Umbilical cord (tissue), 2 donors: ENCODE measurements at places on chromosomes 5 and 9.
A peak's percentile ranks its signal among the peaks of the same experiment; 100 is the strongest.

DNA sequence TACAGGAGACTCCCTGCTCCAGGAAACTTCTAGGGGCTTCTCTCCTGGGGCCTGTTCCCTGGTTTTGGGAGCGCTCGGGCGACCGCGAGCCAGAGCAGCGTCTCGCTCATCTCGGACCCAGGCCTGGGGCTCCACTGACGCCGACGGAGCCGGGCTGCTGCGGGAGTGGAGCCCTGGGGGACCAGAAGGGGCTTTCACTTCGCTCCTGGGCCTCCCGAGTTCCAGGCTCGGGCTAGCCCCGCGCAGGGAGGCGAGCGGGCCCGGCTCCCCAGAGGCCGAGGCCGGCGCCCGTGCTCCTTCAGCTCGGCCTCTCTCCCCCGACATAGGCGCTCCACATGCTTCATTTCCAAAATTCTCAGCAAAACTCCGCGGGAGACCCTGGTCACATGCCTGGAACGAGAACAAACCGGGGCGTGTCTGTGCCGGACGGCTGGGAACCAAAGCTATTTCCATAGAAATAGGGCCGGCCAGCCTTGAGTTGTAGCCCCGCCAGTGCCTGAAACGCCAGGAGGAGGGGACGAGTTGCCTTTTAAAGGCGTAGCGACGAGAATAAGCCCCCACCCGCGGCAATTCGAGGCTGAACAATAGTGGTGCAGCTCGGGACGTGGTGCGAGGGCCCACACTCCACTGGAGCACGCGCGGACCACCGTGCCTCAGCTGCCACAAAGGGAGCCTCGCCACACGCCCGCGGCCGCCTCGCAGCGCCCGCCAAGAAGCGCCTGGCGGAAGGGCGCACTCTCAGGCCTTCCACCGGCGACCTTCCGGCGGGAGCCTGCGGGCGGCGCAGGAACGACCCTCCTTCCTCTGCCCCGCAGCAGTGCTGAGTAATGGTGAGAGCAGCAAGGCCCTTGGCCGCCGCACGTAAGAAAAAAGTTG is 1.1 kb upstream of the G3BP1 start:
- DNase-seq: peak; percentile 88

DNA sequence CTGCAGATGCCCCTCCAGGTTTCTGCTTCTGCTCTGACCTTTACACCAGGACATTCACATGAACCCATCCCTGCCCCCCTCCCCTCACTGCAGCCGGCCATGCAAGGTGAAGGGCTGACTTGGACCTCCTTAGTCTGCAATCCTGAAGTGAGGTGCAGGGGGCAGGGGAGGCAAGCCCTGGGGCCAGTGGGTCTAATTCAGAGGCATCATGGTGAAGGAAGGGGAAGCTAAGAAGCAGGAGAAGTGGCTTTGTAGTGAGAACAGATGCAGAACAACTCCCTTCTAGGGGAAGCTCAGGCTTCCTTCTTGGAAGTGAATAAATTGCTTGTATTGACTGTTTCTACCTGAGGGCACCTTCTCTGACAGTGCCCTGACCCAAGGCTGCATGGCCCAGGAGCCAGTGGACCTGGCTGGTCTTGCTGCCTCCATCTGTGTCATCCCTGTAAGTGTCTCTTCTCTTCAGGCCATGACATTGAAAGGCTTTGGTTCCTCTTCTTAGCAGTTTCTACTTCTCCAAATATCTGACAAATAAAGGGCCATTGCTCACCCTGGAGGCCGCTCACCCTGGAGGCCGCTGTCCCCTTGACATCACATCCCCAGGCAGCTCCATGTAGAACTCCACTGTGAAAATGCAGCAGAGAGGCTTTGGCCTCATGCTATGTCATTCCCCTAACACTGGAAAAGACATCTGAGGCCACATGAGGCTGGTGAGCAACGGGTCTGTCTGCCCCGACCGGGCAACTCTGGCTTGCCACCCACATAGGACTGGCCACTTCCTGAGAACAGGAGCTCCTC is 55.3 kb downstream of the GADD45G start:
- DNase-seq: no peak

DNA sequence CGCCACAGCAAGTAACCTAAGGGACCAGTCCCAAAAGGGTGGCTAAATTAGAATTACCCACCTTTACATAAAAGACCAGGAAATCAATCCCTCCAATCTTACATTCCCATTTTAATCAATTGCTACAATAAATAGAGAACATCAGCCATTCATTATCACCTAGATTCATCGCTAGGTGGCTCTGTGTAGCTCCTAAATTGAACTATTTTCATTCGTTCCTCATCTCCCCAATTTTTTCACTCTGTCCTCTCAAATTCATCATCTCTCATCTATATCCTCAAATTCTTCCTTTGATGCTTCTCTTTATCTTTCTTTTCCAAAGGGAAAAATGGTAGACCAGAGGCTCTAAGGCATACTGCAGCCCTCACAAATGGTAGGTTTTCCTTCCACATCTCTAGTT is 108.2 kb upstream of the TNC start:
- DNase-seq: no peak

DNA sequence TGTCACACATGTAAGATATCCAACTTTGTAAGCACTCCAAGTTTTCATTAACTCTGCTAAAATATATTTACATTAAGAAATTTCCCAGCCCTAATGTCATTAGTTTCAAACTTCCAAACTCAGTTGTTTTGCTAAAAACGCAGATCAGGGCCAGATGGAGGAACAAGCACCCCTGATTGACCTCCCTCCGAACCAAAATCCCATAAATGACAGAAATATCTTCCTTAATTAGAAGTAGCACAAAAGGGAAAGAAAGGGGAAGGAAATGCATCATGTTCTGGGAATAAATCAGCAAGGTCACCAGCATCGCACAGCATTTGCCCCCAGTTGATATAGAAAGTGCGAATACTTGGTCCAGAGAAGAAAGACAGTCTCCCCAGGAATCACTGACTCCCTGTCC is 61.4 kb upstream of the RUFY1 start:
- DNase-seq: no peak

DNA sequence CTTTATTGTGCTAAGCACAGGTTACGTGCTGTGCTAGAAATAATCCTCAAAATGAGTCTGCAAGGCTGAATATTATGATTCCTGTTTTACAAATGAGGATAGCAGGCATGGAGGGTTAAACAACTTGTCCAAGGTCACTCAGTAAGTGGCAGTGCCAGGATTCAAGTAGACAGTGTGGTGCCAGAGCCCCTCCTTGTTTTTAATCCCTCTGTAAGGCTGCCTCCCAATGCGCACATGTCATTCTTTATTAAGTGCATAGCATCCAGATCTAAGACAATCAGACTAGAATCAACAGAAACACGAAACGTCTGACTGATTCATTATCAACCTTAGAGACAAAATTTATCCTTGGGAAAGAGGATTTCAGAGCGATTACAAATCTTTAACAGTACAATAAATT is 199.6 kb downstream of the SMARCA2 start:
- DNase-seq: no peak

GRCh38 chr9:137313326-137313936 is 11.4 kb upstream of the NRARP start:
- no peak for DNase-seq

DNA sequence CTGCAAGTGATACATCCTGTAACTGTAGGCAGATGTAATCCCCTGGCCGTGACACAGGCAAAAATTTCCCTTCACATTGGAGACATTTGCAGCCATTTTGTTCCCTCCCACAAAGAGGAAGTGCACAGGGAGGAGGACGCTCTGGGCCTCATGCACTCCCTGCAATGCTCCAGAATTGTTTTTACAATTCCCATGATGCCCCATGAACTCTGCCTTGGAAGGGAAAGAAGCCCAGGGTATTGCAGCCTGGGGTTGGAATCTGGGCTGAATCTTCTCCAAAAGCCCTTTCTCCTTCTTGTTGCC is 491.7 kb downstream of the CCDC171 start:
- peak; percentile 23 for DNase-seq

DNA sequence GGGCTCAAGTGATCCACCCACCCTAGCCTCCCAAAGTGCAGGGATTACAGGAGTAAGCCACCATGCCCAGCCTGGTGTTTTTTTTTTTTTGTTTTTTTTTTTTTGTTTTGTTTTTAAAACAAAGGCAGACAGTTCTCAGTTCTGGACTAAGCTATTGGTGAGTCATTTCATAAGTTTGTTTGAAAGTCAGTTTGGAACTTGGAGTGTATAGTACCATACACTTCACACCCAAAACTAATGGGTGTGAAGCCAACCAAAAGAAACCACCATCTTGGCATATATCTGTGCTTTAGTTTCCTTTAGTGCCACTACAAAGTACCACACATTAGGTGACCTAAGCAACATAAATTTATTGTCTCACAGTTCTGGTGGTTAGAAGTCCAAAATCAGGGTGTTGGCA is 13.4 kb downstream of the MAST4 start:
- DNase-seq: no peak

DNA sequence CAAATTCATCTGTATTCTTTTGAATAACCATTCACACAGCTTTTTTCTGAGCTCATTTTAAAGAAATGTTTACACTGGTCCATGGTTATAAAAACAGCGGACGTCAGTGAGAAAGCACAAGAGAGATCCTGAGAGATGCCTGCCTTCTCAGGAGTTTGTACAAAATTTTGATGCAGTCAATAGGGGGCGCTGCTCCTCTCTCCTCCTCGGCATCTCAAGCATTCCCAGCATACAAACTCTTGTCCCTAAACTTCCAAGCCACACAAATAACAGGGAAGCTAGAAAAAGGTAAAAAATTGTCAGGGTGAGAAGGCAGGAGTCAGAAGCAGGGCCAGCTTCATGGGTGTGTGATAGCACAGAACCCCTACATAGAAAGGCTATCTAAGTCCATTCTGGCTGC is 11.2 kb upstream of the CCDC152 start:
- no peak for DNase-seq

GRCh38 chr5:132468656-132469379 is 21.8 kb downstream of the IRF1 start:
- no peak for DNase-seq

DNA sequence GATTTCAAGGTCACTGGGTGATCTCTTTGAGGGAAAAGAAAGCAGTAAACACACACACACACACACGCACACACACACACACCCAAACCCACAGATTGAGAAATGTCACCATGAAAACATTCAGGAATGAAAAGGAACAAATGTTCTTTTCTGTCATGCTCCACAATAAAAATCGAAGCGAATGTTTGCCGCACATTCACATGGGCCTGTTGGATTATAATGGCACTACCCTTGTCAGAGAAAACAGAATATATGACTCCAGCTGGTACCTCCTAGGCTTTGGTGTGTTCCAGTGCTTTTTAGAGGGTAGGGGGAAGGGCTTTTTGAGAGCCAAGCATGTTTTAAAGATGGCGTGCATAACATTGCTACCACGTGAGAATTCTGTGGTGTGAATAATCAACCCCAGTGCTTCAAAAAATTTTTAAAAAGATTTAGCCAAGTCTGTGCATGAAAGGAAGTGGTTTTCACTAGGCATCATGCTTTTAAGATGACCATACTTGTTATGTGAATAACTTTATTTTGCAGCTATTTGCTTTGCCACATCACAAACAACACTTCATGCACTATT is 120.8 kb upstream of the ZNF608 start:
- no peak for DNase-seq

DNA sequence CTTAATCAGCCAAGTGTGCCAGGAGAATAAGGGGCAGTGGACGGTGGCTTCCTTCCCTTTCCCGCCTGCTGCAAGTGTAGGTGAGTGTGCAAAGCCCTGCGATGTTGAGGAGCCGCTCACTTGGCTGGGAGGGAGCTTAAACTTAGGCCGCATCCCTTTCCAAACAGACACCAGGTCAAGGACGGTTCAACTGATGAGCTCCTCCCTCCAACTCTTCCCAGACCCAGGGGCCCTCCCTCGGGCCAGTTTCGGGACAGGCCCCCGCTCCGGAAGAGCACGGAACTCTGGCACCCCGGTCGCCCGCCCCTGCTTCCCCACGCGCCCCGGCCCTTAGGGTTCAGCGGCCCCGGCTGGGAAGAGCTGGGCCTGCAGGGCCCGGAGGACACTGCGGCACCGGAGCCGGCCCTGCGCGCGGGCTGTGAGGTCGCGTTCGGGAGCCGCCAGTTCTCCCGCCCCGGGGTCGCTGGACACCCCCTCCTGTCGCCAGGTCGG is 481 bp downstream of the MRPL36 start:
- peak; percentile 18 for DNase-seq

GRCh38 chr5:81762401-81762800 is 11.5 kb upstream of the SSBP2 start:
- no peak for DNase-seq

DNA sequence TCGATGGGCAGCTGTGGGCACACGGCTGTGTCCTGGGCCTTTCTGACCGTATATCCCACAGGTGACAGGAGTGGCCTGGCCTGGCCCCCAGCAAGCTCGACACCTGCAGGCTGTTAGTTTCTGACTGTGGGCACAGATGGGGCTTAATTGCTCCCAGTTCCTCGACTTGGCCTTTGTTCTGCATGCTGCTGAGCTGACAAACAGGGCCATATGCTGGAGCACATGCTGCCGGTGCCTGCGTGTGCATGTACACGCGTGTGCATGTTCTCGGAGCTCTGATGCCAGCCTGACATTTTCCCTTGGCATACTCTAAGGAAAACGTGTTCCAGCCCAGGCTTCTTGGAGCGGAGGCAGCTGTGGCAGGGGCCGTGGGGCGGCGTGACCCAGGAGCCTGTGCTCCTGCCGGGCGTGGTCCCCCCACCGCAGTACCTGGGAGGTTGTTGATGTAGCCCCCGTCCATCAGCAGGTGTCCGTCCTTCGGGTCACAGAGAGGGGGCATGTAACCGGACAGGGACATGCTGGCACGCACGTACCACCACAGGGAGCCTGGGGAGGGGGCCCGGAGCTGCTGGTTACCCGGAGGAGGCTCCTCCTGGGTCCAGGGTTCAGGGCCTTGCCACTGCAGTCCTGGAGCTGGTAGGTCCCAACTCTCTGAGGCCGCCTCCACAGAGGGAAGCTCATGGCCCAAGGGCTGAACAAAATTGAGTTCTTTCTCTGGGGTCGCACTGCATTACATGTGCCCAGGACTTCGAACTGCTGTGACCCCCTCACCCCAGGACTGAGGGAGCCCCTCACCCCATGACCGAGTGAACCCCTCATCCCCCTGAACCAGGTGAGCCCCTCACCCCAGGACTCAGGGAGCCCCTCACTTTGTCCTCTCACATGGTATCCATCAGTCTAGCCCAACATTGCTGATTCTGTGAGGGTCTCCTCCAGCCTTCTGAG is 4.1 kb upstream of the NSMF start:
- no peak for DNase-seq

DNA sequence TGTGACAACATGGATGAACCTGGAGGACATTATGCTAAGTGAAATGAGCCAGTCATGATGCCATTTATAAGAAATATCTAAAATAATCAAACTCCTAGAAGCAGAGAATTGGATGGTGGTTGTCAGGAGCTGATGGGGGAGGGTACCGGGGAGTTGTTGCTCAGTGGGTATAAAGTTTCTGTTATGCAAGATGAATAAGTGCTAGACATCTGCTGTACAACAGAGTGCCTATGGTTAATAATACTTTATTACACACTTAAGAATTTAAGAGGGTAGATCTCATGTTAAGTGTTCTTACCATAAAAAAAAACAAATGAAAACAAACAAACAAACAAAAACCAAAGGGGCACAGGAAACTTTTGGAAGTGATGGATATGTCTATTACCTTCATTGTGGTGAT is 13.0 kb upstream of the CCDC69 start:
- DNase-seq: no peak

- no peak for DNase-seq
Measured at GRCh38 chr5:67187006-67187715, 9.4 kb downstream of the CD180 start.
